ENCODE measurements at places on chromosomes 2 and 18.

- no peak for DNase-seq
Observed at GRCh38 chr2:72494392-72494791, 331.4 kb downstream of the EXOC6B start.

DNA sequence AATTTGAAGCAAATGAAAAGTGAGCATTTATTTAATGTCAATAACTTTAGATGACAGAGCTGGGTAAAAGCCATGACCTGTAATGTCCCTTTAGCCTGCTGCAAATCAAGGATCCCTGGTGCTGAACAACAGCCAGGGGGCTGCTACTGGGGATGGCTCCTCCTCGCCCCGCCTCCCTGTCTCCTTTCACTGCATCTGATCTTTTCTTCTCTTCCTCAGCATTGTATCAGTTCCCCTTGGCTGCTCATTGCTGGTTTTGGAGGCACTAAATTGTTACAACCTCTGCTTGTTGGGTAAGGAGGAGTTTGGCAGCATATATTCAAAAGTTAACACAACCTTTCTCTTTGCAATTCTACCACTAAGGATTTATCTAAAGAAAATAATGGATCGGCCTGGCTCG is 236.3 kb upstream of the ID2 start:
- DNase-seq, result no peak

GRCh38 chr2:226550801-226551200 is 248.8 kb downstream of the IRS1 start:
- DNase-seq, result no peak

DNA sequence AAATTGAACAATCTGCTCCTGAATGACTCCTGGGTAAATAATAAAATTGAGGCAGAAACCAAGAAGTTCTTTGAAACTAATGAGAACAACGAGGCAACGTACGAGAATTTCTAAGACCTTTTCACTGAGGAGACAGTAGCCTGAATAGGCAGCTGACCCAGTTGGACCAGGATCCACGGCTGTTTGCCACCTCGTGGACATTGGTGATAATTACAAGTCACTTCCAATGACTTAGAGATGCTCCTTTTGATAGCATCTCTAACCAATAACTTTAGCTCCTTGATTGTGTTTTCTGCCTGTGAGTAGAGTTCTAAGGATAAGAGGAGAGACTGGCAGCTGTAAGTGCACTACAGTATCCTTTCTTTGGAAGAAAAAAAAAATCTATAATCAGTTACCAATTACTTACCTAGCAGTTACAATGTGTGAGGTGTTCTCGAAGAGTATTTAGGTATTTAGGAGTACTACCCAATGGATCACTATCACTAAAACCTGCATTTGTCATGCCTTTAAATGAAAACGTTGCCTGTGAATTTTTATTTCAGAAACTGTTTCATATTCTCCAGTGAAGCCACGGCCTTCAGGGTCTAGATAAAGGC is 31.3 kb upstream of the CNTNAP5 start:
- DNase-seq, result no peak

- DNase-seq, result no peak
Observed at GRCh38 chr2:177171418-177171865, 41.2 kb upstream of the HNRNPA3 start.

DNA sequence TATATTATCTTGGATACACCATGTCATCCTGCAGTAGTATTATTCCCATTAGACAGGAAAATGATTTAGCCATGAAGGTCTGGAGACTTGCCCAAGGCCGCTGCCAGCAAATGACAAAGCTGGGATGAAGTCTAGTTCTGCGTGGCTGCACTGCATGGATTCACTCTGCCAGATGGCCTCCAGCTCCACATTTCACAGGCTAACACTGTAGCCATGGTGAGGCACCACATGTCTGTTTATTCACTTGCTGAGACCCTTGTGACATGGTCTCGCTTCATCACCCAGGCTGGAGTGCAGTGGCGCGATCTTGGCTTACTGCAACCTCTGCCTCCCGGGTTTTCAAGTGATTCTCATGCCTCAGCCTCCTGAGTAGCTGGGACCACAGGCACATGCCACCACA is 31.5 kb upstream of the SCG2 start:
- no peak for DNase-seq
